K562 (cell line): ENCODE measurements at places on chromosomes 4 and X. TPM values are rescaled to one million over a fixed set of nuclear protein-coding genes. Genes with fewer than 3 reads are reported as not detected.

DNA sequence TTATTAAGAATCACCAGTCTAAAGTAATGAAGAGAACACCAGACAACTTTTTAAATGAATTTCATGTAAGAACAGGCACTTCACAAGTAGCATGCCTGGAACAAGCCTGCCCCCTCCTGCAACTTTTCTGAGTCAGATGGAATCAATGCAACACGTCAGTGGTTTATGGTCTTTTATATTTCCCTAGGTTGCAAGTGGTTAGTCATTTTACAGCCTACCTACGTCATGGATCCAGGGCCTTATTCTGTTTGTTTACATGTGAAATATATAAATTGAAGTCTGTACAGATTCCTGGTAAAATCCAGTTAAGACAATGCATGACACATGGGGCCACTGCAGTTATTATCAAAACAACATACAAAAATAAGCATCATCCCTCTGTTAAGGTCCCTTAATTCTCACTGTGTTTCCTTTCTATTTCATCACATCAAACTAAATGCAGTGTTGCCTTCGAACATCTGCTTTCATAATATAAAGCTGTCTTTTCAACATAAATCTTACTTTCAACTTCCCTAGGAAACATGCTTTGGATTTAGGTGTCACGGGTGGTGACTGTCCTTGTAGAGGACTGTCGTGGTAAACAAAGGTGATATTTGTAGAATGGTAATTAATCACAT is 309.3 kb downstream of the FRMPD4 start:
- DNase-seq, result no peak

- DNase-seq, result no peak
Observed at GRCh38 chr4:2385516-2385915, 32.9 kb downstream of the ZFYVE28 start.

The CACNA1F gene
- 0.15 and 0.41 TPM in 2 replicates for polyA plus RNA-seq

DNA sequence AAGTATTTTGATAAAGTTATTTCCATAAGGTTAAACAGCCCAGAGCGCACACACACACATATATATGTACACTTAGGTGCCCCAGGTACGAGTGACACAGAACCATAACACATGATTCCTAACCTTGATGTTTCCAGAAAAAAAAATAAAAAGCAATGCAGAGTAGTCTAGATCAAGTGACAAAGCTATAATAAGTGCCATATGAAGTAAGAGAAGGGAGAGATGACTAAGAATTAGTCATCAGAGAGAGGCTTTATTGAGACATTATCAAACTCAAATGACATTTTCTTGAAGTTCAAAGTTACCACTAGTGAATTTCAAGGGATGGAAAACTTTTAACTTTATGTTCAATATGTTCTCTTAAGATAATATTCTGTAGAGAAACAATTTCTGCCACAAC is 215.0 kb downstream of the HTR2C start:
- no peak for DNase-seq

- DNase-seq, result no peak
Observed at GRCh38 chr4:83150653-83151330, 36.3 kb upstream of the PLAC8 start.

The MID2 gene
- not detected in 2 replicates for polyA plus RNA-seq

GRCh38 chr4:81470456-81471297 is 1.0 kb downstream of the RASGEF1B start:
- no peak for DNase-seq

- no peak for DNase-seq
Observed at GRCh38 chr4:113625902-113626301, 135.6 kb downstream of the CAMK2D start.

- no peak for DNase-seq
Observed at GRCh38 chr4:40003986-40004385, 26.3 kb upstream of the PDS5A start.

DNA sequence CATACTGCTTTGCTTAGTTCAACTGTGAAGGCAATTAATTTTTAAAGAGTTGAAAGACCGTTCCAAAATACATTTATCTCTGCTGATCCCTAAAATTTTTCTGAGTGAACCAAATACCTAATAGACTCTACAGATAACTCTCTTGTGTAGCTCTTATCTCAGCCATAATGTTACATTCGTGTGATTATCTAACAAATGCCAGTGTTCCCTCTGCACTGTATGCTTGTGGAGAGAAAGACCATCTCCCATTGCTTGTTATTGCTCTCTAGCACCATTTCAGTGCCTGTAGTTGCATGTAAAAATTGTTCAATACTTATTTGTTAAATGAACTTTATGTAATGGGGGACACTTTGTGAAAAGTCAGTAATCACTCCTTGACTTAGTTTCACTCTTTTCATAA is 81.3 kb upstream of the ATOH1 start:
- no peak for DNase-seq
